NCI-H2081 (cell line): ENCODE measurements at places on chromosomes 16 and 17.

- no peak for DNase-seq
Measured at GRCh38 chr16:14050291-14051027, 20.7 kb upstream of the MRTFB start.

- DNase-seq = no peak
Measured at GRCh38 chr16:64343061-64343819, 778.6 kb downstream of the CDH11 start.

- DNase-seq = peak; percentile 7
Measured at GRCh38 chr17:72031219-72031884, 89.5 kb upstream of the SOX9 start.

DNA sequence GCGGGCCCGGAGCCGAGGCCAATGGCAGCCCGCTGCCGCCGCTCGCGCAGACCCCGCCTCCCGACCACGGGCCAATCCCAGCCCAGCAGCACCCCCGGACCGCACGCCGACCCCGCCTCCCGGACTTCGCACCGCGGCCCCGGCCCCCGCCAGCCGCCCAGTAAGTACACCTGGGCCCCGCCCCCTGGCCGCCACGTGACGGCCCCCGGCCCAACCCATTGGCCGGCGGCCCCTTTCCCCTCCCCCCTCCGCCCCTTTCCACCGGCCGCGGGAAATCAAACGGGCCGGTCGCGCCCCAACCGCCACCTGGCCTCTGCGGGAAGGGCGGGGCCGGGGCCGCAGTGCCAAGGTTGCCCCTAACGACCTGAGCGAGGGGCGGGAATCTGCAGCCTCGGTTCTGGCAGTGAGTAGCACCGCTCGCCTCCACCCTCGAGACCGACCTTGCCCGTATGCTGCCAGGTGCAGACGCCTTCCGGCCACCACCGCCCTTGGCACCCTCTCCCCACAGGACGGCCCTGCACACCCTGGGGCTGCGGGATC, at the start of gene YBX2:
Gene YBX2 (minus strand): TSS at position 26 of the 540 bp plus-strand sequence. CDS start 139 bp downstream, outside the sequence.
- peak; percentile 53 for DNase-seq

DNA sequence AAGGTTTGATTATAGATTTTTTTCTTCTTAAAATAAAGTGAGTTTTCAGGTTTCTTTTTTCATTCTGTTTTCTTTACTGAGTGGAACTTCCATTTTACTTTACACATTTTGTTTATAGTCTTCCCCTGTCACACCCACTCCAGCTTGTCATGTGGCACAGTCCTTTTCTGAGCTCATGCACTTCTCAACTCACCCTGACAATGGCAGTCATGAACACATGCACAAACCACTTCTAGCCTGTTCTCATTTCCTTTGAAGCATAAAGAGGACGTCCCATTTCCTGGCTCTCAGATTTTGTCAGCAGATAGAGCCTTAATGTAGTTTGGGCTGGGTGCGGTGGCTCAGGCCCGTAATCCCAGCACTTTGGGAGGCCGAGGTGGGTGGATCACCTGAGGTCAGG, 168.0 kb downstream of the AHSP start:
- DNase-seq = no peak

GRCh38 chr16:30748634-30749445, 615 bp downstream of the PHKG2 start:
- DNase-seq = no peak

DNA sequence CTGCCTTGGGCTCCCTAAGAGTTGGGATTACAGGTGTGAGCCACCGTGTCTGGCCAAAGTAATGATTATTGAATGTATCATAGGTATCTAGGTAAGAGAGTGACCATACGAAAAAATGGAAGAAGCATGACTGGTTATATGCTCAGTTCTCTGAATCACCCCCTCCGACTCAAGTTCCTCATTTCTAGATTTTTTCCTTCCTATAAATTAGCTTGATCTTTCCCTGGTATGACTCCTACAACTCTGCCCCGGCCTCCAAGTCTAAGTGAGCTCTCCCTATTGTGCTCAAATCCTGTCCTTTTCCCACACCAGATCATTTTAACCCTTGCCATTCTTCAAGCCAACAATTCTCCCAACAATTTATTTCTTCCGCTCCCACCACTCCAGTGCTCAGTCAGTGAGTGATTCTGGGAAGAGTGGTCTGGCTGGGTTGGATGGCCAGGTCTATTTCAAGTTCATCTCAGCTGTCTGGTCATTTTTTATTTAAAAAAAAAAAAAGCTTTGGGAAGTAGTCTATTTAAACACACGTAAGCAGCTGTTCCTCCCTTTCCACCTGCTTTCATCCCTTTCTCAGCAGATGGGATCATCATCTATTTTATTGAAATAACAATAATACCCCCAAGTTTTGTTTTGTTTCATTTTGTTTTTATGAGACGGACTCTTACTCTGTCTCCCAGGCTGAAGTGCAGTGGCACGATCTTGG, 120.2 kb upstream of the HS3ST2 start:
- DNase-seq = no peak

GRCh38 chr17:72683506-72684404, 408.7 kb downstream of the SLC39A11 start:
- DNase-seq = no peak

DNA sequence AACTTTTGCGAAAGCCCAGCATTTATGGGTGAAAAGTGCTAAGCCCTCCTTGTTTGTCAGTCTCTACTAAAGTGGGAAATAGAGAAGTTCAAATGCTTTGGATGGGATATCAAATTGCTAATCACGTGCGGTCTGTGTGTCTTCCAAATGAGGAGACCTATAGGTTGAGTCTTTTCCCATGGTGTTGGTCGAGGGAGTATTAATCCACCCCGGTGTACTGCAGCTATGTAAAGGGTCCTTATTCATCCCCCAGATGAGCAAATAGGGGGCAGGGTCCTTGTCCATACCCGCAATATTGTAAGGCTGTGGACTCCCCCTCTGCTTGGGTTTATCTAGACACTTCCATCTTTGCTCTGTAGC, 14.6 kb downstream of the KIAA0513 start:
- DNase-seq = no peak

DNA sequence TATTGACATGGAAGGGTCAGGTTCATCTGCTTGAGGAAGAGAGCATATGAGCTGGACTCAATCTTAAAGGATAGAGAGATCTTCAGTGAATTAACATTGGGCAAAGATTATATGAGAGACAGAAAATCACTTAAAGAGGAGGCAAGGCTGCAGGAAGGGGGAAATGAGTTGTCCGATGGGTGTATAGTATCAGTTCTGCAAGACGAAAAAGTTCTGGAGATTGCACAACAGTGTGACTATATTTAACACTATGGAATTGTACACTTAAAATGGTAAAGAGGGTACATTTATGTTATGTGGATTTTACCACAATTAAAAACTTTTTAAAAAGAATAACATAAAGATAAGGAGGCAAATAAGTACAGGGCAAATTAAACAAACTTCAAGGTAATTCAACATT, 80.7 kb downstream of the HELZ start:
- DNase-seq = no peak

DNA sequence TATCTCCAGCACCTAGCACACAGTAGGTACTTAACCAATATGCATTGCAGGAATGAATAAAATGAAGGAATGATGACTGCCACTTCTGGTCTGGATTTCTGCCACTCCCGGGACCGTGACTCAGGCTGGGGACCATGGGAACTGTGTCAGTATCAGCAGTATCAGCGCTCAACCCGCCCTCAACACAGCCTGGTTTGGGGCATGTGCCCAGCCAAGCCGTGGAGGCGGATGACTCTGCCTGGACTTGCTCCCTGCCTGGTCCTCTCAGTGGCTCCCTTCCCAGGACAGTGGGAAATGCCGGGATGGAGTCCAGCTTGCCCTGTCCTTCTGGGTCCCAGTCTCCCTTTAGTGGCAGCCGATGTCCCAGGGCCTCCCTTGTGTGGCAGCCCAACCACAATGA, 55.1 kb downstream of the SRCIN1 start:
- DNase-seq = no peak

DNA sequence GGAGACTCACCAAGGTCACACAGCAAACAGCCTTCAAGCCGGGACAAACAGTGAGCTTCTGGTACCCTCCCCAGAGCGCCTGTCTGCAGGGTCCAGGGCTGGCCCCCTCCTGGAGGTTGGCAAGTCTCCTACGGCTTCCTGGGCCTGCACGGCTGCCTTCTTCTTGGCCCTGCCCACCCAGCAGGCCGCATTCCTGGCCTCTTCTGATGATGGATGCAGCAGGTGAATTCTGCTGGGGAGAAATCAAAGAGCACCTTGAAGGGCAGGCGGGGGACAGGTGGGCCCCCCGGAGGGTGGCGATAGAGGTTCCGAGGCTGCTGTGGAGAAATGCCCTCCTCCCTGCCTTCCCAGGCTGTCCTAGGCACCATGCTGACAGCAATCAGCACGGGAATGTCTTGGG, 3.8 kb upstream of the NOS2 start:
- no peak for DNase-seq

GRCh38 chr16:87145181-87146176, 171.7 kb downstream of the C16orf95 start:
- DNase-seq = no peak

- DNase-seq = no peak
Measured at GRCh38 chr17:6894206-6894528, 62.6 kb upstream of the TEKT1 start.

GRCh38 chr17:42779304-42779935, 990 bp upstream of the WNK4 start:
- no peak for DNase-seq

- DNase-seq = no peak
Measured at GRCh38 chr17:17675925-17676534, 5.2 kb upstream of the RAI1 start.

DNA sequence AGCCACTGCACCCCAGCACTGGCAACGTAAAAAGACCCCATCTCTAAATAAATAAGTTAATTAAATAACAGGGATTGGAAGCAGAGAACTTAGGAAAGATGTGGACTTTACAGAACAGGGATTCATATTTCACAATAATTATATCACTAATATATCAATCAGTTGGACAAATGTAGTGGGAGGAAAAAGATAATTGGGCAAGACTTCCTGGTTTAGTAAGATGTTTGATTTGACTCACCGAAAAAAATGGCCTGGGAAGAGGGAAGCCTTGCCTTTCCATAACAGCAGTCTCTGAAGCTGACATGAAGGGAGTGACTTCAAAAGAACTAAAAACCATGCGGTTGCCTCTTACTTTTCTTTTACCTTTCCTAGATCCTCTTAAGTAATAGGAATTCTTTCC, 15.2 kb upstream of the C17orf78 start:
- no peak for DNase-seq

DNA sequence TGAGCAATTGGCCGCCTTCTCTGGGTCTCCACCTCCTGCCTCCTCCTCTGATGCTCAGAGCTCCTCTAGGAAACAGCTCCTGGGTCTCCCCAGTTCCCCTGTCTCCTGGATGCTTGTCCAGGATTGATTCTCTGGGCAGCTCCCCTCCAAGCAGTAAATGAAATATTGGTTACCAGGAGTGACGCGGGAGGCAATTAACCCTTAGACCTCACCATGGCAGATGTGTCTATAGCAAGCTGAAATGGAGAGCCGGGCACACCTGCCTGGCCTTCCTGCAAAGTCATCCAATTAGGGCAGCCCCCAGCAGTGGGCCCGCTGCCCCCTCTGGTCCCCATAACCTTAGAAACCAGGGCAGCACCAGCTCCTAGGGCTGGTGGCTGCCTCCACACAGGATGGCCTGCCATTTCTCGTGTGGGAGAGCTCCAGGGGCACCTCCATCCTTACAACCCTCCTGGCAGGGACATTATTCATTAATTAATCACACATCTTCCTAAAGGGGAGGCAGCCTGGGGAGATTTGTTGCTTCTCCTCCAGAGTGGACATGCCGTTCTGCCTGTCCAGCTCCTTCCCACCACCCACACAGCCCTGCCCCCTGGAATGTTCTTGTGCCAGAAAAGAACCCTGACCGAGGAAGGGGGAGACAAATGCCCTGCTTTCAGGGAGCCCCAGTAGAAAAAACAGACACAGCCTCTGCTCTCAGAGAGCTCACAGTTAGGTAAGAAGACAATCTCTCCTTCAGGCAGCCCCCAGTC, 8.3 kb upstream of the KIF18B start:
- DNase-seq = no peak

GRCh38 chr16:15897834-15898254, 9.4 kb upstream of the CEP20 start:
- no peak for DNase-seq

GRCh38 chr17:22692806-22693171, 1000.5 kb downstream of the KCNJ18 start:
- no peak for DNase-seq

DNA sequence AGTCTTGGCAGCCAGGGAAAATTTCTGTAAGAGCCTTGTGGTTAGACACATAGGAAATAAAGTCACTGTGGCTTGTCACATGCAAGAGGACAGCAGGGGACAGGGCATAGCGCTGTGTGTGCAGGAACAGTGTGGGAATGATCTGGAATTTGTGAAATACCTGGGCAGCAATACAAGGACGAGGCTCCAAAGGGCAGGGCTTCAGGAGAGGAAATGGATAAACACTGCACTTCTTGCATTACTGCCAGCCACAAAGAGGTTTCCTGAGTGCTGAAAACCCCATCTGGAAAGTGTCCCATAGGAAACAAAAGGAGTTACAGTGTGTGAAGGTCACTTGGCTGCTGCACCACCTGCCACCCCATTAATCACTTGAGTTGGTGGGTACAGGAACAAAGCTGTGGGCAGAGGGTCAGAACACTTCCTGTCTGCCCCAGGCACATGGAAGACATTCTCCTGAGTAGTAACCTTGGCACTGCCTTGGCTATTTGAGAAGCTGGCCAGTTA, 12.1 kb upstream of the HP start:
- no peak for DNase-seq

- DNase-seq = no peak
Measured at GRCh38 chr16:54026456-54026855, 260.1 kb downstream of the IRX3 start.

DNA sequence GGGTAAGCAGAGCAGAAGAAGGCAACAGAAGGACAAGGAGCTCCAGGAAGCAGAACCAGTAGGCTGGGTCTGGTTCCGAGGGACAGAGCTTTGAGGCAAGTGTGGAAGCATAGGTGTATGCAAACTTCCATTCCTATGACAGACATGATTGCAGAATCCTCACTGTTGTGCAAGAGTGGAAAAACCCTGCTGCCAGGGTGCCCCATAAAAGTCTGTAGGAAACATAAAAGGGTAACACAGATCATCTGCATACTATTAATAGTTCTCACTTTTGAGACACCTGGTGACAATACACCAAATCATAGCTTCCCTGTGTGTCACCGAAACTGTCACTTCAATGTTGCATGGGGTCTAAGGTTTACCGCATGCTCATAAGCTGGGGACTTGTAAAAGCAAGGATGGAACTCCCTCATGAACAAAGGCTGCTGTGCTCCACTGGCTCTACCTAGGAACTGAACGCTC, 39.7 kb downstream of the ARHGAP17 start:
- DNase-seq = no peak

GRCh38 chr17:57714665-57715180, 30.4 kb downstream of the CCDC182 start:
- no peak for DNase-seq

- no peak for DNase-seq
Measured at GRCh38 chr17:49000943-49001342, 3.8 kb downstream of the IGF2BP1 start.

GRCh38 chr16:73796241-73796640, 500.4 kb upstream of the PSMD7 start:
- DNase-seq = no peak

GRCh38 chr17:43040655-43041054, 15.6 kb downstream of the RND2 start:
- DNase-seq = no peak
